ENCODE measurements at places on chromosomes 11 and 22. TPM values are rescaled to one million over a fixed set of nuclear protein-coding genes. Genes with fewer than 3 reads are reported as not detected.

DNA sequence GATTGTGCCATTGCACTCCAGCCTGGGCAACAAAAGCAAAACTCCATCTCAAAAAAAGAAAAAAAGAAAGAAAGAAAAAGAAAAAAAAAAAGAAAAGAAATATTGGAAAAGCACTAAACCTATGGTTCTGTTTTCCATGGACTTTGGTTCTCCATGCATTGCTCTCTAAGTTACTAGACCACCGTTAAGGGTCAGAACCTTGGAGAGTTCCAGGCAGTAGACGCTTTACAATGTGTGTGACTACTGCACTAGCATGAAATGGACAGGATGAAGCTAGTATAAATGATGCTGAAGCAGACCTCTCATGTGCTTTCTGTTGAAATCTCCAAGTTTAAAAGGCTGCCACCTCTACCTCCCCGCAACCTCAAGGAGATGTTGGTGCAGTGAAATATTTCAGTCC lies 63.5 kb downstream of the SIK2 start:
- H3K27me3 ChIP-seq, result no peaks in the 10 kb centered on the region
- H3K4me1 ChIP-seq, result no peaks in the 10 kb centered on the region
- no peak overlapping the region for H3K4me3 ChIP-seq
- peak; percentile 71 for DNase-seq

MMP1 gene
- 245 TPM for total RNA-seq

DNA sequence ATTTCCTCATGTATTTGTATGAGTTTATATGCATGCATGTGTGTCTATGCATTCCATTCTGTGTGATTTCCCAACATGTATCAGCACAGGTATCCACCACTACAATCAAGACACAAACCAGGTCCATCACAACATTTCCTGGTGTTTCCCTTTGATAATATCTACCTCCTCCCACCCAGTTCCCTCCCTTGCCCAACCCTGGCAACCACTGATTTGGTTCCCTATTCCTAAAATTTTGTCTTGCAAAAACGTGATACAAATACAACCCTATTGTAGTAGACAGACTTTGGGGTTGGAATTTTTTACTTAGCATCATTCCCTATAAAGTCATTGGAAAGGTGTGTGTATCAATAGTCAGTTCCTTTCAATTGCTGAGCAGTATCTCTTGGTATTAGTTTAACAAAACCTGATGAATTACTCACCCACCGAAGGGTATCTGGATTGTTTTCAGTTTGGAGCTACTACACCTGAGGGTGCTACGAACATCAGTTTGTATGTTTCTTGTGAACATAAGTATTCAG lies 51.8 kb upstream of the IGLL5 start:
- 0 out of 2 replicates have a peak, but pooled peaks cover 2% of the 10 kb centered on the region for H3K27me3 ChIP-seq
- no peak for DNase-seq
- H3K27ac ChIP-seq, result no peak overlapping the region
- no peak overlapping the region for H3K4me3 ChIP-seq
- no peaks in the 10 kb centered on the region for H3K36me3 ChIP-seq
- no peaks in the 10 kb centered on the region for H3K4me1 ChIP-seq

DEUP1 gene
- total RNA-seq, result not detected

UBQLNL gene
- total RNA-seq, result not detected

MUC6 gene
- total RNA-seq, result not detected

C11orf42 gene
- not detected for total RNA-seq

DNA sequence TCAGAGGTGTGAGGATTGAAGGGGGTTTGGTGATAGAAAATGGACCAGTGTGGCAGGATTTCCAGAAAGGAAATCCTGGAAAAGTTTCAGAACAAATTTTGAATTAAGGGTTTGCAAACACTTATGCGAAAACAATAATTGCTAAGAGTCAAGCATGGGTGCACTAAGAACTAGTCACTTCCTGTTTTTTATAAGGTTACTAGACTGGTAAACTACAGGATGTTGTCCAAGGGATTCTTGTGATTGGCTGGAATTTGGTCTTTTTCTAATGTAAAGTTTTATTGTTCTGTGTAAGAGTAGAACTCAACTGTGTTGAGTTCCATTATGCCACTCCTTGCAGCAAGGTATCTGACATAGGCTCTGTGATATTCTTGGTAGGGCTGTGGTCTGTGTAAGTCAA lies 54.1 kb downstream of the LIF start:
- no peak overlapping the region for H3K4me3 ChIP-seq
- H3K4me1 ChIP-seq, result peaks cover 29% of the 10 kb centered on the region
- no peak overlapping the region for H3K27ac ChIP-seq
- DNase-seq, result no peak
- no peaks in the 10 kb centered on the region for H3K36me3 ChIP-seq

ISX gene
- total RNA-seq, result not detected

GRCh38 chr11:38538866-38539680 lies 1941.0 kb upstream of the RAG2 start:
- H3K27me3 ChIP-seq, result no peaks in the 10 kb centered on the region
- H3K36me3 ChIP-seq, result no peaks in the 10 kb centered on the region
- no peak overlapping the region for H3K4me3 ChIP-seq
- DNase-seq, result no peak
- no peak overlapping the region for H3K27ac ChIP-seq
- no peaks in the 10 kb centered on the region for H3K4me1 ChIP-seq

GRCh38 chr11:48083421-48083820 lies 103.1 kb downstream of the PTPRJ start:
- H3K4me3 ChIP-seq, result no peak overlapping the region
- H3K36me3 ChIP-seq, result no peaks in the 10 kb centered on the region
- H3K4me1 ChIP-seq, result 0 out of 2 replicates have a peak, but pooled peaks cover under 1% of the 10 kb centered on the region
- no peaks in the 10 kb centered on the region for H3K27me3 ChIP-seq
- DNase-seq, result peak; percentile 13
- H3K27ac ChIP-seq, result no peak overlapping the region

OR5A1 gene
- total RNA-seq, result not detected

OR4A15 gene
- total RNA-seq, result not detected

GRCh38 chr11:35742707-35743454 lies 80.3 kb downstream of the TRIM44 start:
- peaks cover 4% of the 10 kb centered on the region for H3K36me3 ChIP-seq
- H3K27ac ChIP-seq, result no peak overlapping the region
- no peak overlapping the region for H3K4me3 ChIP-seq
- no peak for DNase-seq

GRCh38 chr11:35488117-35488516 lies 37.3 kb downstream of the PAMR1 start:
- no peak overlapping the region for H3K4me3 ChIP-seq
- peaks cover 27% of the 10 kb centered on the region for H3K4me1 ChIP-seq
- peak overlapping the region; percentile 28 for H3K27ac ChIP-seq
- peaks cover 14% of the 10 kb centered on the region for H3K36me3 ChIP-seq
- DNase-seq, result peak; percentile 49
- no peaks in the 10 kb centered on the region for H3K27me3 ChIP-seq

DNA sequence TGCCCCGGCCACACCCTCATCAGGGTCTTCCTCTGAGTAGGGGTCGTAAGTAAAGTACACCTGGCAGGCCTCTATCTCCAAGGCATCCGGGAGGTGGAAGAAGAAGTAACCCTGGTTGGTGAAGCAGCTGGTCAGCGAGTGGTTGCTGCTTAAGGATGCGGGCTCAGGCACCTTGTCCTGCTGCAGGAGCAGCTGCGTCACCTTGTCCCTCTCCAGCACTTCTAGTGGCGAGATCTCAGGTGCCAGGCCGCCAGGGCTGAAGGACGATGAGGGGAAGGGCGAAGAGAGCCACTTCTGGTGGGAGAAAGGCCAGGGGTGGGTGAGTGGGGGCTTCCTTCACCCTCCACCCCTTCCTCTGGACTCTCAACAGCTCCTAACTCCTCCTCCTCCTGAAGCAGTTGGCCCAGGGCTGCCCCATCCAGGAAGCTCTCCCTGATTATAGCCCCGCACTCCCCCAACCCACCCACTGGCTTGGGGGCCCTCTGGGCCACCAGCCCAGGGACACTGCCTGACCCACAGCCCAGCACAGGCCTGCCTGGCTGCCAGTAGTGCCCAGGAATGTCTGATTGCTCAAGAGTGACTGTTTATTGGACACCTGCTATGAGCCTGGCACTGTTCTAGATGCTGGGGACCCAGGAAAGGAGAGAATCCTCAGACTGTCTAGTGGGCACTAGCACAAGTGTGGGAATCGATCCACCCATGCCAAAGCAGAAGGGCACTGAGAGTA lies 19.2 kb upstream of the TMPRSS6 start:
- no peak for DNase-seq
- H3K36me3 ChIP-seq, result no peaks in the 10 kb centered on the region
- H3K4me1 ChIP-seq, result no peaks in the 10 kb centered on the region
- no peak overlapping the region for H3K27ac ChIP-seq

DNA sequence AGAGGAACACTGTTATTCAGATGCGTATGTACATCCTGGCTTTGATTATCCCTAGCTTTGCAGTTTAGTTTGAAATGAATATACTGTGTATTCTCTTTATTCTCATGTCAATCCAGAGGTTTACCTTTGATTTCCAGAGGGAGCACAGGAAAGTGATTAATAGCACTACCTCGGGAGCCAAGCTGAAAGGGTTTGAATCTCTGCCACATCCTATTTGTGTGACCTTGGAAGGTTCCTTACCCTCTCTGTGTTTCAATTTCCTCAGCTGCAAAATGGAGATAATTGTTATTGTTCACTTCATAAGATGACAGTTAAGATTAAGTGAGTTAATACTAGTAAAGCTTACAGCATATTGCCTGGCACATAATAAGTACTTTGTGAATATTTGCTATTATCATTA lies 17.9 kb downstream of the ELMOD1 start:
- H3K27ac ChIP-seq, result no peak overlapping the region
- no peaks in the 10 kb centered on the region for H3K4me1 ChIP-seq
- no peak for DNase-seq

DNA sequence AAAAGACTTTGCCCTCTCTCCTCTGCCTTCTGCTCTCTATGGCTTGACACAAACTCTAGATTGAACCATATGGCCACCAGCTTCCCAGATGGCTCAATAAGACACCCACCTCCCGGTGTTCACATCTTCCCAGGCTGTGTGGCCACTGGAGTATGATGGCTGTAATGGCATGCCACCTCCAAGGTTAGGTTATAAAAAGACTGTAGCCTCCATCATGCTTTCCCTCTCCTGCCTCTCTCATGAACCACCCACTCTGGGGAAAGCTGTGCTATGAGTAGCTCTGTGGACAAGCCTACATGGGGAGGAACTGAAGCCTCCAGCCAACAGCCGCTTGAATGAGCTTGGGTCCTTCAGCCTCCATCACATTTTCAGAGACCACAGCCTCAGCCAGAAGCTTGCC lies 479.2 kb downstream of the MIAT start:
- peaks cover 10% of the 10 kb centered on the region for H3K27me3 ChIP-seq
- H3K36me3 ChIP-seq, result no peaks in the 10 kb centered on the region
- DNase-seq, result no peak
- no peak overlapping the region for H3K27ac ChIP-seq
- no peak overlapping the region for H3K4me3 ChIP-seq
- peaks cover 16% of the 10 kb centered on the region for H3K4me1 ChIP-seq

UNC93B1 gene
- 10.6 TPM for total RNA-seq

DNA sequence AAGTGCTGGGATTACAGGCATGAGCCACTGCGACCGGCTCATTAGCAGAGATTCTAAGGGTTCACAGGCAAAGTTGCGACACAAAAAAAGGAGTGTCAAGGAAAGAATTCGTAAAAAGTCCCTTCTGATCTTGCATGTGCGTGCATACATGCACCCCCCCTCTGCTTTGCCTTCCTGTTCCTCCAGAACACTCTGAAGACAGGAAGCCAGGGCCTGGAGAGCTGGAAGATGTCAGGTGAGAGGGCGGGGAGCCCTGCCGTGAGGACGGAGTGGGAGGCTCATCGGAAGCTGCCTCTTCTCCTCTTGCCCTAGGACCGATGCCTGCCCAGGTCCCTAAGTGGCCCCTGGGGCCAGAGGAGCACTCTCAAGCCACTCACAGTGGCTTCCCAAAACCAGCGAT lies 89.1 kb downstream of the LARGE1 start:
- no peaks in the 10 kb centered on the region for H3K36me3 ChIP-seq
- H3K27ac ChIP-seq, result no peak overlapping the region

FOLR2 gene
- total RNA-seq, result not detected

DNA sequence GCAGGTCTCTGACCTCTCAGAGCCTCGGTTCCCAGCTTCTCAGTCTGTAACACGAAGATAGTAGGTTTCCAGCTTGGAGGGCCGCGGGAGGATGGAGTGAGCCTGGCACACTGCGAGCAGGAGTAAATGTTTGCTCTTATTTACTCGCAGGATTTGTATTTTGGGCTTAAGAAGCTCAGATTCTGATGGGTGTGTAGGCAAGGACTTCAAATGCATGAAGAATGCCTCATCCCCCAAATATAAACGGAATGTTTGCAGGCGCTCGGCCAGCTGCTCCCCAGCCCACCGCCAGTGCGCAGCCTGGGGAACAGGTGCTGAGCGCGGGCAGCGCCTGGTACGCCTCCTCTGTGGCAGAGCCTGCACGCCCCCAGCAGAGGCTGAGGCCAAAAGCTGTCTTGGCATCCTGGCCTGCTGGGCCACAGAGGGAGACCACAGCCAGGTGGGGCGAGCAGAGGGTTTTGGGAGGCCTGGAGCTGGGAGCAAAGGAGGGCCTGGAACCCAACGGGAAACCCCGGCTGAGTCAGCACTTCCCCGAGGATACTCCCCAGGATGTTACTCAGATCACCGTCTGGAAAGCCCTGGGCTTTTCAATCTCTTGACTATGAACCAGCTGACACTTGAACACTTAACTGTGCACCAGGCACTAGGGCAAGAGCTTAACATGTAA lies 9.4 kb downstream of the EHD1 start:
- H3K4me1 ChIP-seq, result peaks cover 50% of the 10 kb centered on the region
- H3K36me3 ChIP-seq, result peaks cover 29% of the 10 kb centered on the region
- H3K4me3 ChIP-seq, result no peak overlapping the region
- H3K27ac ChIP-seq, result peak overlapping the region; percentile 67
- peak; percentile 94 for DNase-seq

OR51E2 gene
- 0.72 TPM for total RNA-seq

DNA sequence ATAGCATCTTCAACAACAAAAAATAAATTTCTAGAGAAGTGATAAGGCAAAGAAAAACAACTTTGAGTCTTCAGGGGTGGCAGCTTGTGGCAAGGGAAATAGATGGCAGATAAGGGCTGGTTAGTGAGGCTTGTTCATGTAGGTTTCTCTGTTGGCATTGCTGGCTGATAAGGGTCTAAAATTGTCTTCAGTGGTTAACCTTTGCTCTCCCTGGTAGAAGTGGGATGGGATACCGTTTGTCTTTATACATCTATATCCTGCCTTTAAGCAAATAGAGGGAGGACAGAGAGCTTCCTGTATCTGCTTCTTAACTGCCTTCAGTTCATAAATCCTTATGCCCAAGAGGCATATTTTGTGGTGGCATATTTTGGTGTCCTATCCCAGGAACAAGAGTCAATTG lies 57.1 kb downstream of the TRAF6 start:
- DNase-seq, result no peak
- H3K4me3 ChIP-seq, result no peak overlapping the region
- no peak overlapping the region for H3K27ac ChIP-seq
- peaks cover 39% of the 10 kb centered on the region for H3K4me1 ChIP-seq

DNA sequence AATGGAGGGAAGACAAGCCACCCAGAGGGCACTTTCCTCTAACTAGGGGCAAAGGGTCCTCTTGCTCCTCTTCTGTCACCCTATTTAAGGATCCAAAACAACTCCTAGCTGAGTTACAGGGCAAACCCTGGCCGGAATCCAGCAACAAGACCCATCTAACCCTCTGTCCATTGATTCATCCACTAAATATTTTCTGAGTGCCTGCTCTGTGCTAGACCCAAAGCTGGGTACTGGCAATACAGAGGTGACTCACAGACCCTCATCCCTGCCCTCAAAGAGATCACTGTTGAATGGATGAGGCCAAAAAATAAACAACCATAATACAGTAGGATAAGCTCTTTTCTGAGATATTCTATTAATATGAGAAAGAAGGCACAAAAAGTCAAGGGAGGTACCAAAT lies 4.3 kb upstream of the GALNT18 start:
- peaks cover 21% of the 10 kb centered on the region for H3K27me3 ChIP-seq
- H3K4me3 ChIP-seq, result no peak overlapping the region
- no peak for DNase-seq
- H3K36me3 ChIP-seq, result no peaks in the 10 kb centered on the region
- peaks cover 2% of the 10 kb centered on the region for H3K4me1 ChIP-seq
